Glutamatergic neuron (in vitro differentiated cells): ENCODE measurements at places on chromosomes 5 and 9.
A peak's percentile ranks its signal among the peaks of the same experiment; 100 is the strongest.

DNA sequence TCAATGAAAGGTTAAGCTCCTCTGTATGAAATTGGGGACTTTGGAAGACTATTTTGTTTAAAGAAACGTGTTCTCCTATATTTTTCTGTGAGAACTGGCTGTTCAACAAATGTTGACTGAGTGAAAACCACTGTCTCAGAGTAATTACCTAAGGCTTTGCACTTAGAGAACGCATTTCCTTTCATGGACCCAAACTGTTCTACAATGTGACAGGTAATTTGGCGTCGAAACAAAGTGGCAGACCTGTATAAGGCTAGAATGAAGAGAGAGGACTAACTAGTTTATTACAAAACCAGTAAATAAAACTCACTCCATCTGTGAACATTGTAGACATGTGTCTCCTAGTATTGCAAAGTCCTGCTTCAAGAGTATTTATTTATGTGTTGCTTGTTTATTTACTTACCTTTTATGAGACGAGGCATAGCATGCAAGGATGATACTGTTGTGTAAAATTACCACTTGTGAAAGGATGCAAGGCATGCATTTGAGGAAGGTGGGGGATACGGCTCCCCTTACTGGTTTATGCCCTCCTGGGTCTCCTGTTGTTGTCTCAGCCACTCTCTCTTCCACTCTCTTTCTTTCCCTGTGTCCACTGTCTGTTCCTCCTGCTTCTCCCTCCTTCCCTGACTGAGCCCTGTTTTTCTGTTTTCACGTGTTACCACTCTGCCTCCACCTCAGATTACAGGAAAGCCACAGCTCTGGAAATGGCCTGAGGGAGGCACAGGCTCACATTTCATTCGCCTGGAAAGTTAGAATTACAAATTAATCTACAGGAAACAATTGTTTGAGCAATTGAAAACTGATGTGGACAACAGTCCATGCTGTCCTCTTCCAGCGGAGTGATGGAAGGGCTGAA lies 444.0 kb upstream of the ZNF608 start:
- no peak for DNase-seq

DNA sequence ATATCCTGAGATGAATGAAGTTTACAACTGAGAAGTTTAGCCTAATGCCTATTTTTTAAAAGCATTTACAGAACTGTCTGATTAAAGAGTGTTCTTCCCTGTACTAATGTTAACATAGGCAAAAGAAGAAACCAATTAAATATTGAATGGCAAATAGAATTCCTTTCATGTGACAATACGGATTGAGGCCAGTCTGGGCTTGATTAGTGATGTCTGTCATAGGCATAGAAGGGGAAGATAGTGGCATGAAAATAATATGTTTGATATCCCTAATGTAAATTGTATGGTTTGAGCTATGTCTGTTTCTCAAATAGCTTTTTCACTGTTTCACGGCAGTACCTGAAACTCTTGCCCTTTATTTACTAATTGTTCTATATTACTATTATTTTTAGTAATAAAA lies 443.1 kb upstream of the CLINT1 start:
- no peak for DNase-seq

DNA sequence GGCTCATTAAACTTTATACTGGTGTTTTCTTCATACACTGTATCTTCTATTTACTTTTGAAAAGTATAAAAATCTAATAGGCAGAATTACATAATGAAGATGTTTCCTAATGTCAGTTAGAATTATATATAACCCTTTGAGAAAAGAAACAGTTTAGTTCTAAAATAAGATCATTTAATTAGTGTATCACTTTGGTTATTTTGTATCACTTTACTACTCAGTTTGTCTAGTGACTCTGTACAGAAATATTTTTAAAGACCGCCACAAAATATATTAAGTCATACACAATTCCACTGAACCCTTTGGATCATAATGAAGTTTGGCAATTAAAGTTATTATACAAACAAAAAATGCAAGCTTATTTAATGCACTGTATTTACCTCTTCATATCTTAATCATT lies 15.0 kb downstream of the RFX3 start:
- no peak for DNase-seq

- no peak for DNase-seq
Observed at GRCh38 chr5:141272906-141273305, 27.7 kb downstream of the PCDHB15 start.

- no peak for DNase-seq
Observed at GRCh38 chr9:87346061-87346665, 151.5 kb upstream of the DAPK1 start.

GRCh38 chr9:84206801-84207370 lies 133.7 kb downstream of the SLC28A3 start:
- DNase-seq, result no peak

DNA sequence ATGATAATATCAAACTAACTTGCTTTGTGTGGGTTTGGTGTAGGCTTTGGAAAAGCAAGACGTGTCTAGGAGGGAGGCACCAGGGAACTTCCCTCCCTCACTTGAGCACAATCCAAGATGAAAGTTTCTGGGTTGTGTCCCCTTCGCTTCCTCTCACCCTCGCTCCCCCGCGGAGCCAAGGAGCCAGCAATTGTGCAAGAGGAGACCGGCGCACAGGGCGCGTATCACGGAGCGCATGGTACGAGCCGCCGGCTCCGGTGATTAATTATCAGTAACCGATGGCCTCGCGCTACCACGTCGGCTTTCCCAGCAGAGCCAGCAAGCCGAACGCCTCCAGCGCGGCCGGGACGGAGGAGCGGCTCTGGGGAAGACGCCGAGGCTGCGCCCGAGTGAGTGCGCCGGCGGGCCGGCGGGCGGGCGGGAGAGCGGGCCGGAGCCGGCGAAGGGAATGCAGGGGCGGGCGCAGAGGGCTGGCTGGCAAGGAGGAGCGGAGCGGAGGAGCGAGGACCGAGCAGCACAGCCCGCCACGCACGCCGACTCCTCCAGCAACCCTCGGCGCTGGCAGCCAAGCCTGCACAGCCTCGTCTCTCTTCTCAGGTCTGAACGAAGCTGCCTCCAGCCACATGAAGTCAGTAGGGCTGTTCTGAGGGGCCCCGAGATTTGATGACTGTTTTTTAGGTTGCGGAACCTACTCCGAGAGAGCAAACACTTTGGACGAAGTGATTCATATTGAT lies 143.6 kb downstream of the BNC2 start:
- DNase-seq, result peak; percentile 80

GRCh38 chr5:119009131-119009530 lies 20.8 kb upstream of the DTWD2 start:
- no peak for DNase-seq

GRCh38 chr9:6689893-6690674 lies 44.6 kb upstream of the GLDC start:
- DNase-seq, result no peak

GRCh38 chr5:143395638-143396352 lies 7.7 kb downstream of the NR3C1 start:
- no peak for DNase-seq

GRCh38 chr9:21205204-21205603 lies 1.7 kb downstream of the IFNA10 start:
- no peak for DNase-seq

DNA sequence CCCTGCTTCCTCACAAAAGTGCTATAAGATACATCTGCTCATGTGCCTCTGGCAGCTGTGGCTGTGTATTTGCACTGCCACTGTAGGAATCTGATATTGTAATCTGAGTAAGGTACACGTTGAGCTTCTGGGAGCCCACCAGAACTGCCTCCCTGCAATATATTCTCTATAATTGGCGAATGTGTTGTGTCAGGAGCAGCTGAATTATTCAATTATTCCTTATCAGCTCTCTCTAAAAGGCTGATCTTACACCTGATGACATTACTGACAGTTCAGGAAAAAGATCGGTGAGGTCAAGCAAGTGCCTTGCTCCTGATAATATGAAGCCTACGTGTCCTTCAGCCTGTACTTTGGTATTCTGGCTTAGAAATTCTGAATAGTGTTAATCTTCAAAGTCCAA lies 1015.0 kb downstream of the CDH9 start:
- no peak for DNase-seq

DNA sequence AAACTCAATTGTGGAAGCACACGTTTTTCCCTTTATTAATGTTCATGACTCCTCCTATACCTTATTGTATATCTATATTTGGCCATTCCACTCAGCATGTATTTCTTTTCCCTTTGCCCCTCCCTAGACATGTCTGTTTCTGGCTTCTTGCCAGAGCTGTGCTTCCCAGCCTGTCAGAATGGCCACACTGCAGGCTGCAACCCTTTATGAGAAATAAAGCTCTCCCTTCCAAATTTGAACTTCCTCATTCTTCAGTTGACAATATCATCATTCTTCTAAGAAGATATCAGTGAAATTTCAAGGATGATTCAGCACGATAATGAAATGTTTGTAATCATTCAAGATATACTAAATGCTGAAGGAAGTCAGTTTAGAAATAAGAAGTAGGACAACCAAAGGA lies 107.6 kb upstream of the PRSS3 start:
- DNase-seq, result no peak

- no peak for DNase-seq
Observed at GRCh38 chr9:81759680-81760215, 70.4 kb upstream of the TLE1 start.

- DNase-seq, result no peak
Observed at GRCh38 chr9:16046713-16047112, 493.9 kb downstream of the CCDC171 start.

DNA sequence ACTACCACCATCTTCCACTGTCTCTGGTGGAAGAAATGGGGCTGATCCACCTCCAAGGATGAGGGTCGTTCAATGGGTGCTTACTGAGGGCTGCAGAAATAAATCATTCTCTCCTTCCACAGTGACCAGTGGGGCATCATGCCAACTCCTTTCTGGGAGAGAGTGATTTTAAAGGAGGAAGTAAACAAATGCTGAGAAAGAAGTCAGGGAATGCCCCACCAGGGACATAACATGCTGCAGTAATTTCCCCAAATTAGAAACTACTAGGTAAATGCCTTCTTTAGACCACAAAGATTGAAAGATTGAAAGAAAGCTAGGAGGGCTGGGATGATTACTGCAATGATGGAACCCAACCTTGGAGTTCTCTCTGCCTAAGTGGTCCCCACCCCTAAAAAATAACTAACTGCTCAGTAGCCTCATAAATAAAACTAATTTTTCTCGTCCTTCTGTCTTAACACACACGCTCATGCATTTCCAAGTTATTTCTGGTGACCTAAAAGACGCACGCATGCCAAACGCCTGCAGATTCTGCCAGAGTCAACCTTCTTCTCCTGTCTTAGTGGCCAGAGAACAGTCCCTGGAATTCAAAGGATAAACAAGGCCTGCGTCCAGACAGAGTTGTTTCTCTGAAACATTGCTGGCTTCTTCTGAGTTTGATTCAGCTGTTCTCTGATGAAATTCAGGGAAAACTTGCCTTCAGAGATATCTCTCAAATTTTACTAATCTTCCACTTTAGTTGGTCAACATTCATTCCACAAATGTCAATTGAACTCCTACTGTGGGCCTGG lies 250.0 kb downstream of the NR3C1 start:
- DNase-seq, result no peak
